ENCODE measurements at places on chromosomes 4 and X.
A peak's percentile ranks its signal among the peaks of the same experiment; 100 is the strongest.

DNA sequence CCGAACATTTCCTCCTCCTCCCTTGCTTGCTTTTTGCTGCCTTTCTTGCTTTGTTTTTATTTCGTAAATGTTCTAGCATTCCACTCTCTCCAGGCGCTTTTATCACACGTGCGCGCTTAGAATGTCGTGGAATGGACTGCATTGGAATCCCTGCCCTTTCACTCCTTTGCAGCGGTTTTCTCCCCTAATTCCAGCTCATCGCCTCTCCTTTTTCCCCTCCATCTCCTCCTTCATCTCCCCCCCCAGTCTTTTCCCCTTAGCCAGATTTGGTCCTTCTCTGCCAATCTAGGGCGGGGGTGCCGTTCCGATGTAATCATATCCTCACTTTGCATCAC, 579 bp downstream of the OGT start:
- no peak for DNase-seq

DNA sequence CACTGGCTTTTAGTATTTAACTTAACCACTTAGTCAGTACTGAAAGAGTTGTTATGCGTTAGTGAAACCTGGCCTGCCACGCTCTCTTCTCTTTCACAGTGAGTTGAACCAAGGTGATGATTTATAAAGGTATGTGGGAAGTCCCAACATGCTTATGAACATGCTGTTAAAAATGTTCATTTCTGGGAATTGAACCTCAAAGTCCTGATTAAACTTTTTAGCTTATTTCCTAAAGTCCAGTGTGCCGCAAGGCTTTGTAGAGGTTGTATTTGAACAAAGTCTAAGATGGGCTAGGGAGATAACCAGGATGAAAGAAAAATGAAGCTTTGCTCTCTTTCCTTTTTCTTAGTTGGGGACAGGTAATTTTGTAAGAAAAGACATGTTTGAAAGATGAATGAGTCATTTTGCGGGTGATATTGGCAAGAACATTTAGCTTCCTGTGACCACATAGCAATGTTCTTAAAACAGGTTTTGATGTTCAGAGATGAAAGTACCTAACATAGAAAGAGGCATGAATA, 270.3 kb downstream of the DTHD1 start:
- no peak for DNase-seq

DNA sequence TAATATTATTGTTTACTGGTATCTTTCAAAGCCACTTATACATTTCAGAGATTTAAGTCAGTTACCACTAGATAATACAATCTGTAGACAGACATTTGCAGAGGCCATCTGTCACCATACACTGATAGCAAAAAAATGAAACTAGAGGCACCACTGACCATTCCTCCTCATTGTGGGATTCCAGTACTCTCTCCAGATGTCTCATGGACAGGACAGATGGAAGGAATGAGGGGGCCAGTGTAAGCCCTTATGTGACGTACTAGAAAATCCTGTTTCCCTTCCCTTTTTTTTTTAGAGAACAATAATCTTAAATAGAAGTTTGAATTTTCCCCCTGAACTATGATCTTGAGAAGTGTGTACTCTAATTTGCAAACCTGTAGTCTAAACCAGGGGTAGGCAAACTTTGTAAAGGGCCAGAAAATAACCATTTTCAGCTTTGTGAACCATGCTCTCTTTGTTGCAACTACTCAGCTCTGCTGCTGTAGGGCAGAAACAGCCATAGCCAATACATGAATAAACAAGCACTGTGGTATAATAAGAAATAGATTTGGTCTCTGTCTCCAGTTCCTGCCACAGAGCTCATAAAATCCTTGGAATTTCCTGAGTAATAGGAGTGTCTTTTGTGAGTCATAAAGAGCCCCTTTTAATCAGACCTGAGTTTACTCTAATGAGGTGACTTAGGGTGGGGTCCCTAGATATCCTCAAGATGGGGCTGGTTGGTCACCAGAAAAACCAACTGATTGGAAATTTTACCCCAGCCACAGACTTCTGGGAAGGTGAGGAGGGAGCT, 90.4 kb downstream of the MOSPD2 start:
- no peak for DNase-seq

DNA sequence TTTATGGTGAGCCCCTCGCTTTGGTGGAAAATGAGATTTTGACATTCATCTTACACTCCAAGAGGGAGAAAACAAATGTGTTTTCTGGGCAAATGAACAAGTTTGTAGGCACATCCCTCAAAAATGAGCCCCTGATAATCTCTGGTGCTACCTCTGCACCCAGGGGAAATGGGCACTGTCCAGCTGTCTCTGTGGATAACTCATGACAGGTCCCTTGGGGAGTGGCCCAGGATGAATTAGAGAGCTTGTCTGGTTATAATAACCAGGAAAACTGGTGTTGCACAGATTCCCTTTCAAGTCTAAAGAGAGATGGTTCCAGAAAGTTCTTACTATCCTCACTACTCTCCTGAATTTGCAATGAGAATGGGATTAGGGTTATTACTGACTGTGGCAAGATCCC, 7.5 kb downstream of the RASL11B start:
- DNase-seq, result no peak

DNA sequence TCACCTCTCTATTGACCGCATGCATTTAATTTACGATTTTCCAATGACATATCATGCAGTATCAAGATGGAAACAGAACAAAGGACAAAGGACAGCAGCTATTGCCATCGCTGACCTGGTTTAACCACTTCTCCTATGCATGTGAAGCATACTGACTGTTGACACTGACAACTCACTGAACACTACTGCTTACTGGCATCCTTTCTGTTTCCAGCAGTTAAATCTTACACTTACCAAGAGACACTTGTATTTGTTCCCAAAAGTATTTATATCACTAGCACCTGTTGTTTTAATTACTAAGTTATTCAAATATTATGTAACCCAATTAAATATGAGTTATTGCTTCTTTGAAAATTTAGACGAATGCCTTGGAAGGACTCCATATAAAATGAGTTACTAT, 176.7 kb downstream of the PDGFC start:
- DNase-seq, result no peak

GRCh38 chr4:115844180-115844579, 730.8 kb upstream of the NDST4 start:
- DNase-seq, result no peak

- DNase-seq, result no peak
Measured at GRCh38 chr4:56197387-56197786, 189.9 kb downstream of the AASDH start.

DNA sequence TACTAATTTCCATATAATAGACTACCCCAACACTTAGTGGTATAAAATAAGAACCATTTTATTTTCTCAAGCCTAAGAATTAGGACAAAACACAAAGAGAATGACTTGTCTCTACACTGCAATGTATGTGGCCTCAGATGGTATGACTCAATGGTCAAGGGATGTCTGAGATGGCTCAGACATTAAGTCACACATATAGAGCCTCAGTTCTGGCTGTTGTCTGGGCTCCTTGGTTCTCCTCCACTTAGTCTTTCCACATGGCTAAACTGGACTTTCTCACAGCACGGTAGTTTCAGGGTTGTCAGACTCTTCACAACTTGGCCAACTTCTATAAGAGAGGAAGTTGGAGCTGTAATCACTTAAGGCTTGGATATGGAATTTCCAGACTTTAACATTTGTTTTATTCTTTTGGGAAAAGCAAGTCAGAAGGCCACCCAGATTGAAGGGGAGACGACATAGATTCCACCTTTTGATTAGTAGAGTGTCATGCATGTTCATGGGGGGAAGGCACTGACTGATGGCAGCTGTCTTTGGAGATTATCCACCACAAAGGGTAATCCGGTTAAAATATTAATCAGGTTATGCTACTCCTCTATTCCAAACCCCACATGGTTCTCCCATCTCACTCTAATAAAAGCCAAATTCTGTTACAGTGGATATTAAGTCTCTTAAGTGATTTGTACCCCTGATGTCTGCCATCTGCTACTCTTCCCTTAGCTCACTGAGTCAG, 9.4 kb downstream of the IL15 start:
- no peak for DNase-seq

DNA sequence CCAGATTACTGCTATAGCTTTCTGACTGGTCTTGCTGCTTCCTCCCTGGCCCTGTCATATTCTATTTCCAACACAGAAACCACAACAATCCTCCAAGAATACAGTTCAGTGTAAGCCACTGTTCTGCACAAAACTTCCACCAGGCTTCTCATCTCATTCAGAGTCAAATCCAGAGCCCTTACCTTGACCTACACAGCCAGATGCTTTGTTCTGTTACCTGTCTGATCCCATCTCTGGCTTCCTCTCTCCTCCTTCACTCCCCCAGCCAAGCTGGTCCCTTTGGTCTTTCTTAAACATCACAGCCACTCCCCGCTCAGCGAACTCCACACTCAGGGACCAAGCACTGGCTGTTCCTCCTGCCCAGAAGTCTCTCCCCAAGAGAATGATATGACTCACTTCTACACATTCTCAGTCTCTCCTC, 84.8 kb upstream of the BMP2K start:
- DNase-seq, result no peak

DNA sequence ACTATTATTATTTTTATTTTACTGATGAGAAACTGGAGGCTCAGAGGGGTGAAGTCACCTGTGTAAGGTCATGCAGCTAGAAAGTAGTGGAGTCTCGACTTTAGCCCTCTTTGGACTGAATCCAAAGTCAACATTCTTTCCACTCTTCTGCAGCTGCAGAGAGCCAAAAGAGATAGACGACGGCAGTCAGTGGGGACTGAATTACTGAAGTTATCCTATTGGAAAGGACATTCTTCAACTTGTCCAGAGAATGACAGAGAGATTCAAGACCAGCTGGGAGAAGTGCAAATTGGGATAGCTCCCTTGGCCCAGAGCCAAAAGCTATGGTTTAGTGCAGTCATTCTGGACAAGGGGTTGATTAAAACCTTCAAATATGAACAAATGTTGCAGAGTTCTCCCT, 42.5 kb downstream of the VGLL1 start:
- no peak for DNase-seq

DNA sequence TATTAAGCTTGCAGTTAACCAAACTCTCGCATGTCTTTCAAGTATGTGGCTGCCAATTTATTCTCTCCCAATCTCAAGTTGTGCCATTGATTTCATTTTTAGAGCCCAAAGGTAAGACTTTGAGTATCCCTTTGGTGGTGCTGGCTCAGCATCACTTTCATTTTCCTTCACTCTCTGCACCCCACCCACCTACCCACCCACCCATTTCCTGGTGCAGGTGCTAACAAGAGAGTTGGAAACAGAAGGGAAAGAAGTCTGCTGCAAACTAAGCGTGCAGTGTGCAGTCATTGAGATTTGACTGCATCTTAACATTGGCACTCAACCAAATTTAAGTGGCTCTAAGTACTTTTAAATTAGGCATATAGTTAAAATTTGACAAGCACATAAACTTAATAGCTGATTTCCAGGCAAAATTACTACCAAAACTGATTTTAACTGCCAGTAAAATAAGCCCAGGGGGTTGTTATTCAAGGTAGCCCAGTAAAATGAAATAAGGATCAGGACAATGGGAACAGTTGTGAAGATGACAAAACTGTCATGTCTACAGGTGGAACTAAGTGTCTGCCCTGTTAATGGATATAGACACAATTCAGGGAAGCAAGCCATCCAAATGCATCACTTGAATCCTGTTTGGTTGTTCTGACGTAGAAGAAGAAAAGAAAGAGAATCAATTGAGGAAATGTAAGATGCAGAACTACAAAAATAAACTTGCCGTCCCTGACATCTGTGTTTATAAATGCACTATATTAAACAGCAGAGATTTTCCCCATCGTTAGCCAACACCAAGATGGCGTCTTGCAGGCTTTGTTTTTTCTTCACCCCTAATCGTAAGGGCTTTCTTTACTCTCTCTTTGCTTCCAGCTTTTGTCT, 184.2 kb downstream of the KDR start:
- no peak for DNase-seq

DNA sequence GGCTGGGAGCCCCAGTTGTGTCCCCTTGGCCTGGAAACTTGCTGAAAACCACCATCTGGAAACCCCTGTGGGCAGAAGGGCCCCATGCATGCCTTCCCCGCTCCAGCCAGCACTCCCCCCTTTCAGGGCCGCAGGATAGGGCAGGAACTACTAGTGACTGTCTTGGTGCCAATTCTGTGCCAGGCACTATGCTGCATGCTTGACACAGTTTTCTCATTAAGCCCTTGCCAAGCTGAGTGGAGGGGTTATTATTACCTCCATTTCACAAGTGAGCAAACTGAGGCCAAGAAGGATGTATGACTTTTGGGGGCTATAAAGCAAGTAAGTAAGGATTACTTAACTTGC, 73.6 kb upstream of the PJA1 start:
- no peak for DNase-seq

- DNase-seq, result peak; percentile 1
Measured at GRCh38 chrX:107935664-107936433, 46.3 kb downstream of the TEX13B start.

DNA sequence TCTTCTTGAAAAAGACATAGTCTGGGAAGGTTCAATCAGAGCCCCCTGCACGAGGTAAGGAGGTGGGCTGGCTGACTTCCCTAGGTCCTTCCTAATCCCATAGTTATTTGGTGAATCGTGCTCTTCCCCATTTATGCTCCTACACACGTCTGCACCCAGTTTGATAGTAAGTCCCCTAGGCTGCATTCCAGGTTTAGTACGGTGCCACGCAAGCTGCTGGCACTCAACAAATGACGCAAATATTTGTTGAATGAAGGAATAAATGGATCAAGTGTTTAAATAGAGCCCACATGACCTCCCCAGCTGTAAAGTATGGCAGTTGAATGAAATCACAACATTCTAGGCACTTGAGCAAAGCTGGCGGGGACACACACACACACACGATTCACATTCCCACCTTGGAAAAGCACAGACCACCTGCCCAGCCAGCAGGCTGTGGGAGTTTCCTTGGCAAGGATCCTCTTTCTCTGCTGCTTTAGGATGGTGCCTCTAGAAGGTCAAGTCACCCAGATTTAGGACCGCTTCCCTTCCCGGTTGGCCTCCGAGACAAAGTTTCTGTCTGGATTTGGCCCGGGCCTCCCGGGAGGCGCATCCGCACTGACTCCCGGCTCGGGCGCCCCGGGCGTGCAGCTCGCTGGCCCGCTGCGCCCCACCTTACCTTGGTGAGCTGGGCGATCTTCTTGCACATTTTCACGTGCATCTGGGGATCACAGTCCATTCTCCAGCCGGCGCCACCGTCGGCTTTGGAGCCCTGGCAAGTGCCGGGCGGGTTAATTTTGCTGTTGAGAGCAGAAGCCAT, 721 bp downstream of the FAM184B start:
- no peak for DNase-seq

DNA sequence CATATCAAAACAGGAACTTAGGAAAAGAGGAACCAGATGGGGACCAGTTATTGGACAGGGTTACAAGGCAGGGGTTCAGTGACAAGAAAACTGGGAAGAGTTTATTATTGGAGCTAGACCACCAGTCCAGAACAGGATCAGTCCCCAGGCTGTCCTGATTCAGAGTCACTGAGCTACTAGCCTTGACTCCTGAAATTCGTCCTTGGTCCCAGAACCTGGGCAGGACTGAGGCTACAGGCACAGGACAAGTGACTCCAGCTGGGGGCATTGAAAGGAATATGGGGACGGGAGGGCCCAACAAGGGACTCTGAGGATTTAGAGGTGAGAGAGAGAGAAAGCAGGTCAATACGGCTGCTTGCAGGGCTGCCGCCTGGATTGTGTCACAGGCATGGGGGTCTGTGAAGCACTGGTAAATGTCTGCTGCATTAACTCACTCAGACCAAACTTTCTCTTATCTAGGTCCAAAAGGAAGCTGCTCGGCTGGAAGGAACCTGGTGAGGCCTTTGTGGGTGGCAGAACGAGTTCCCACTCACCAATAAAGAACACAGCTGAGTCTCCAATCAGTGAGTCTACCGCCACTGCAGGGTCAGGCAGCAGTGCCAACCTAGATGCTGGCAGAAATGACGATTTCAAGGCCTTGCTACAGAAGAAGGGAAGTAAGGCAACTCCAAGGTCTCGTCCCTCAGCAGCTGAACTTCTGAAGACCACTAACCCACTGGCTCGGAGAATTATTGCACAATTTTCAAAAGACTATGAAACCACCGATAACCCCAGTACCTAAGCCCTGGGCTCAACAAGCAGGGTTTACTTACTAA, 11.3 kb upstream of the RTL5 start:
- no peak for DNase-seq

All from occipital lobe (tissue), 3 donors.